ENCODE measurements at places on chromosomes 1 and 21.
A peak's percentile ranks its signal among the peaks of the same experiment; 100 is the strongest.

DNA sequence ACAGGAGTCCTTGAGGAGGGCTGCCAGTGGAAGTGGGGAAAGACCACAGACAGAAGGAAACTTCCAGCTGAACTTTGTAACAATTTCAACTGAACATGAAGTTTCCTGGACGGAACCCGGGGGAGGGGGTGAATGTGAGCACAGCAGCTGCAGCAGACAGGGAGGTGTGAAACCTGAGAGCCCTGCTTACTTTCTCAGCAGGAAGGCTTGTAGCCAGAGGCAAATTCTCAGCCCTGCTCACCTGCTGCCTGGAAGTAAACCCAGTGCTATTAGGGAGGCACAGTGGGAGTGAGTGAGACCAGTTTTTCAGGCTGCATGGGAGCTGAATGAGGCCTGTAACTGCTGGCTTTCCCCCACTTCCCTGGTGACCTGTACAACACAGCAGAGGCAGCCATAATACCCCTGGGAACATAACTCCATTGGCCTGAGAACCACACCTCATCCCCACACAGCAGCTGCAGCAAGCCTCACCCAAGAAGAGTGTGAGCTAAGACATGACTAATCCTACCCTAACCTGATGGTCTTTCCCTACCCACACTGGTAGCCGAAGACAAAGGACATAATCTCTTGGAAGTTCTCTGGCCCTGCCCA is 9.6 kb upstream of the SPRR2F start:
- DNase-seq, result no peak

GRCh38 chr1:68101829-68102228 is 51.4 kb upstream of the DIRAS3 start:
- no peak for DNase-seq

GRCh38 chr1:227749916-227750710 is 14.9 kb downstream of the SNAP47 start:
- no peak for DNase-seq

DNA sequence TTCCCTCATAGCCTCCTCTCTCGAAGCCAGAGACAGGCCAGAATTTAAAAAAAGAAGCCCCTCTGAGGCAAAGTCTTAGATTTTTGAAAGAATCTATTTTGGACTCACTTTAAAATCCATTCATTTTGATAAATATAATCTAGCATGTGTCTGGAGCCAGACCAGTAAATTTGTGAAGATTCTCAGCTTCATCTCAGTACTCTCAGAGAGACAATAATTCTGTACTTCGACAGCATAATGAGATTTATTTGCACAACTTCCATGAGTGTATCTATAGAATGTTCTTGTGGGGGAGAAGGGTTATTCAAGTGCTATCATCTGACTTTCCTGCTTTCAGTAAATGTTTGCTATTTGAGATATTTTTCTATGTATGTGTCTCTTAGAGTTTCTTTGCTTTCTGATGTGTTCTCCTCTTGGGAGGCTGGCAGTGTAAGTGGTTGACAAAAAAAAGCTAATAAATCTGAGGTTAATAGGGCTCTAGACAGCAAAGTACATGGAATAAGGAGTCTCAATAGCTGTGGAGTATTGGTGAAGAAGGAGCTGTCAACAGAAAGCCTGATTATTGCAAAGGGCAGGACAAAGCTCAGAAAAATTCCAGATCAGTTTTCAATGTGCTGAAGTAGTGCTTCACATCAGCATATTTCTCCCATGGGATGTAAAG is 223.0 kb downstream of the PTBP2 start:
- DNase-seq, result no peak

GRCh38 chr1:19209439-19209989 is 552 bp downstream of the UBR4 start:
- peak; percentile 11 for DNase-seq

DNA sequence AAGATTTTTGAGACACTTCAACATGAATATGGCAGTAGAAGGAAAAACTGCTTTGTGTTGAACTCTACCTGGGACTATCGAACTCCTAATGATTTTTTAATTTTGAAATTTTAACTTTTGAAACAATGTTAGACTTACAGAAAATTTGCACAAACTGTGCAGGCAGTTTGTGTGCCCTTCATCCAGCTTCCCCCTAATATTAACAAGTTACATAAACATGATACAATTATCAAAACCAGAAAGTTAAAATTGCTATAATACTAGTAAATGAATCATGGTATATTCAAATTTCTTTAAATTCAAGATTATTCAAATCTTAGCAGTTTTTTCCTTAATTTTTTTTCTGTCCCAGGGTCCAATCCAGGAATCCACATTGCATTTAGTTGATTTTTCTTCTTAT is 278.9 kb downstream of the ADGRL2 start:
- no peak for DNase-seq

DNA sequence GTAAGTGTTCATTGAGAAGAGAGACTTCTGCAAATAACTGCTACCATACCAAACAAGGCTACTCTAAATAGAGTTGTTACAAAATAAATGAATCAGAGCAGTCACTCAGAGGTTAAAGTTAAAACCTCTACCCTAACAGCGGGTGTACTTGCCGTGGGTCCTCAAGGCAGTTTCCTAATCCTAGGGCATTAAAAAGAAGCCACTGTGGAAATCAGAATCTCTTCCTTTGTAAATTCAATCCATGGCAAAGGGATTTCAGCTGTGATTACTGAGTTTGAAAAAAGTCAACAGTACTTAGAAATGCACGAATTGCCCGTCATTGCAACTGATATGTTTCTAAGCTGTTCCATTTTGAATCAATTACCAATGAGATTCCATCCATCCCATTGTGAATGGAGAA is 13.5 kb downstream of the TBX15 start:
- no peak for DNase-seq

DNA sequence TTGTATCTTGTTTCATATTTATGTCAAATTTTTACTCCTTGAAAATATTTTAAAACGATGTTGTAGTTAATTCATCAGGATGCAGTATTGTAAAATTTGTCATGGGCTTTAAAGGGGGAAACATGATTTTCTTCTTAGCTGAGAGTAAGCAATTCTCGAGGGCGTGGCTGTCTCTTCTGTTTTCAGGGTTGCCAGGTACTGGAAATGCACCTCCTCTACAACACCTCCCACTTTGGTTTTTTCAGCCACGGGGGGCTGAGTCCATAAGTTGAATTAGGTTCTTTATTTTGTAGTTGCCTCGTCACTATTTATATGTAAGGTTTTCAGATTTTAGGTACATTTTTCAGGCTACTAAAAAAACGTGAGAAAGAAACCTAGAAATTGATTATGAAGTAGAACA is 64.0 kb downstream of the PRDM2 start:
- DNase-seq, result no peak

- no peak for DNase-seq
Observed at GRCh38 chr21:36845790-36846189, 120.7 kb downstream of the HLCS start.

All from urothelium cell line (cell line).